ENCODE measurements at places on chromosomes 4 and X. TPM values are rescaled to one million over a fixed set of nuclear protein-coding genes. Genes with fewer than 3 reads are reported as not detected.

DNA sequence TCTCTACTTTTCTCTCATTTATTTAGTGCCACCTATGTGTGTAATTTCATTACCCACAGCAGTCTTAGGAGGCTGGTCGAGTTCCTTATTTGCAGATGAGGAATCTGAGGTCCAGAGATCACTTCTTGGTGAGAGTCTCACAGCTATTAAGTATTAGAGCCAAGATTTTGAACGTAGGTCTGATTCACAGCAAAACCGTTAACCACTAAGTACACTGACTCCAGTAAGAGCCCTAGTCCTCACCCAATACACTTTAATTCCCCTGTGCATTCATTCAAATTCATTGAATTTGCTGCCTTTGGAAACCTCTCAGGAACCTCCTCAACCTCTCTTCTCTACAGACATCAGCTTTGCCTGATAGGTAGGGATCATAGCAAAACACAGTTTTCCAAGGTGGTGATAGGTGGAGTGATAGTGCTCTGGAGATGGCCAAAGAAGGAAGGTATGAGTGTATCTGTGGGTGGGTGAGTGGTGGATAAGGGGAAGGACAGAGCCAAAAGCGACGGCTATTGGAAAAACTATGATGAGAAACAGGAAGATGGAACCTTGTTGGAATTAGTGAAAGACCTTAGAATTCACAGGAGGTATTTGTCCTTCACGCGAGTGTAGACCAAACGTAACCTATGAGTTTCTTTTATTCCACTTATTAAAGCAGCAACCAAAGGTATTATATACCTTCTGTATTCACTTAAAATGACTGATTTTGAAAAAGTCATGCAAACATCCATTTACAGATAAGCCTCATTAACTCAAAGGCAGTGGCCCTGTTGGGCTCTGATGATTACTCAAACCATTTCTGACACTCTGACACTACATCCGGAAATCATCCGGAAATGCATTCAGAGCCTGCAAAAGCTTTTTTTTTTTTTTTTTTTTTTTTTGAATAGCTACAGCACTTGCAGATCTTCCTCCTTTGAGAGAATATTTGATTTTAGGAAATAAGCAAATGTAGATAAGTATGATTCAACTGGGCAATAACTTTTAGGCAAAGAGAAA is 6.3 kb downstream of the FMR1 start:
- H3K4me1 ChIP-seq: peaks cover 62% of the 10 kb centered on the region
- DNase-seq: peak; percentile 21
- H3K27me3 ChIP-seq: no peaks in the 10 kb centered on the region

CXCR3 gene
- not detected for total RNA-seq

NPFFR2 gene
- not detected for total RNA-seq

DNA sequence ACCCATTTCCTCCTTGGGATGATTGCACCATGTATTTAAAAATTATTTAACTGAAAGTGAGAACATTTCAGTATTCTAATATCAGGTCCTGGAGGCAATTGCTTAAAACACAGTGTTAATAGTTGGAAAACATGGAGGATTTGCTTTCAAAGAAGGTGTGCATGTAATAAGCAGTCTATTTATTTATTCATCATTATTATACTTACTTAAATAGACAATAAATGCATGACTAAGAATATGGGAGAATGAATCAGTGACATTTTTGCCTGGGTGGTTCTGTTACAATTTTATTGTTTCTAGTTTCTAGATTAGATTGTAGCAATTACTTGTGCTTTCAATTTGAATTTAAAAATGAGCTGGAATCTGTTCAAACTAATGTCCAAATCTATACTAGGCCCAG is 145.5 kb downstream of the AREG start:
- no peak overlapping the region for H3K4me3 ChIP-seq

GRCh38 chr4:140085062-140085622 is 68.8 kb downstream of the MAML3 start:
- H3K4me1 ChIP-seq: peaks cover 70% of the 10 kb centered on the region
- no peaks in the 10 kb centered on the region for H3K27me3 ChIP-seq
- H3K27ac ChIP-seq: peak overlapping the region; percentile 41
- H3K36me3 ChIP-seq: no peaks in the 10 kb centered on the region

DNA sequence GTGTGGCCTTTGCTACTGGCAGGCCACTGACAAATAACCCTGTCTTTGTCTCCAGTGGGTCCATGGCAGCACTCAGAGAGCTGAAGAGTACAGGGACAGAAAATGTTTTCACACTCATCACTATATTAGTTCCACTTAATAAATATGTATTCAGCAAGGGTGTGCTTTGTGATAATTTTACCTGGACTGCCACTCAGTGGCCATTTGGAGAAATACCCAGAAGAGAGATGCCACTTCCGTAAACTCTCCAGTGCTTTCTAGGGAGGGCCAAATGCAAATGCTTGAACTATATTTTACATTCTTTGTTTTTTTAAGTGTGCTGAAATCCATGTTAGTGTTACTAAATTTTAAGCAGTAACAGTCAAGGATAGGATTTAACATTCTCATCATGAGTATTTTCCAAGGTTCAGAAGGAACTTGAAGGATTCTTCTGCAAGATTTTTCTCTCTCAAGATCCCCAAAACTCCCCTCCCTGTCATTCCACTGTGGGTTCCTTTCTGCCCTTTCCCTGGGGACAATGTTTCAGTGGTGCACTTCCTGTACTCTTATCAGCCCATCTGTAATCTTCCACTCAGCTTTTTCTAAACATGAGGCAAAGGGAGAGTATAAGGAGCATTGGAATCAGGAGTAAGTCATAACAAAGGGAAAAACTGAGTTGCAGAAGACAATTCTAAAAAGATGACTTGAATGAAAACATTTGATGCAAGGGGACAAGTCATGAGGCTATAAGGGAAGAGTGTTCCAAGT is 46.0 kb downstream of the TFDP3 start:
- DNase-seq: no peak
- H3K27me3 ChIP-seq: no peaks in the 10 kb centered on the region
- no peaks in the 10 kb centered on the region for H3K4me1 ChIP-seq
- no peaks in the 10 kb centered on the region for H3K36me3 ChIP-seq
- no peak overlapping the region for H3K4me3 ChIP-seq
- H3K27ac ChIP-seq: no peak overlapping the region

TLR2 gene
- not detected for total RNA-seq

GRCh38 chr4:3209551-3210325 is 39.2 kb upstream of the MSANTD1 start:
- H3K4me3 ChIP-seq: no peak overlapping the region
- no peak for DNase-seq
- H3K4me1 ChIP-seq: peaks cover 11% of the 10 kb centered on the region

- H3K27me3 ChIP-seq: peaks cover 6% of the 10 kb centered on the region
- no peak overlapping the region for H3K27ac ChIP-seq
- no peak overlapping the region for H3K4me3 ChIP-seq
- DNase-seq: no peak
- no peaks in the 10 kb centered on the region for H3K4me1 ChIP-seq
Observed at GRCh38 chr4:37481547-37482122, 204.5 kb downstream of the RELL1 start.

GRCh38 chr4:29852537-29852936 is 867.6 kb upstream of the PCDH7 start:
- H3K27ac ChIP-seq: no peak overlapping the region
- no peaks in the 10 kb centered on the region for H3K36me3 ChIP-seq
- peaks cover 1% of the 10 kb centered on the region for H3K4me1 ChIP-seq
- no peaks in the 10 kb centered on the region for H3K27me3 ChIP-seq
- no peak for DNase-seq

All from HFFc6 (cell line).